ENCODE measurements at places on chromosomes 6 and 20.
A peak's percentile ranks its signal among the peaks of the same experiment; 100 is the strongest.

- DNase-seq: no peak
Observed at GRCh38 chr20:50842821-50843220, 48.0 kb downstream of the BCAS4 start.

GRCh38 chr6:170011204-170012036, 260.0 kb downstream of the ERMARD start:
- DNase-seq: no peak

DNA sequence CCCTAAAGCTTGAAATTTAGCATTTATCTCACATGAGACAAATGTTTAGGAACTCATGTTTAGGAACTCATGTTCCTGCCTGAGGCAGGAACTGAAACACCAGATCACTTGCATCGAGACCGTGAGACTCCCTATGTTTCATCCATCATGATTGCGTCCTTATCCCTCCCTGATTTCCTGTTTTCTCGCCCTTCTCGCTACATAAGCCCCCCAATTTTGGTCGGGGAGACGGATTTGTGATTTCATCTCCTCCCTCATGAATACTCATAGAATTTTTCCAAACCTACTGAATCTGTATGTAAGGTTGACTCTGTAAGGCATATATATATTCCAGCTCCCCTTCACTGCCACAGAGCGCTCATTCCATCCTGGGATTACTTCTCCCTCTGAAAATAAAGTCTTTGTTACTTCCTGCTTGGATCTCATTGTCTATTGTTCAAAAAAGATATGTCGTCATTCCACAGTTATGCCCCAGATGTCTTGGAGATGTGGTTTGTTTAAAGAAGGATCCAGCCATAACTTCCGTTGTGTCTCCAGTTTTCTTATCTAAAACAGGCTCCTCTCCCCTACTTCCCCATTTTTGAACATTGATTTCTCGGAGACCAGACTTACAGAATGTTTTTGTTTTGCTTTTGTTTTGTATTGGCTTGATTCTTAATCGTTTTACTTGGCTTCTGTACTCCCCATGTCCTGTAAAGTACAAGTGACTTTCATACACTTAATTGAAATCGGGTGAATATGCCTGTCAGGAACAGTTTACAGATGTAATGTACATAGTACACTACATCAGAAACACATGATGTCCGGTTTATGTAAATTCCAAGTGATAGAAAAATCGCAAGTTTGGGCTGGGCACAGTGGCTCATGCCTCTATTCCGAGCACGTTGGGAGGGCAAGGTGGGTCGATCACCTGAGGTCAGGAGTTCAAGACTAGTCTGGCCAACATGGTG, 118.7 kb downstream of the HFE start:
- DNase-seq: no peak

DNA sequence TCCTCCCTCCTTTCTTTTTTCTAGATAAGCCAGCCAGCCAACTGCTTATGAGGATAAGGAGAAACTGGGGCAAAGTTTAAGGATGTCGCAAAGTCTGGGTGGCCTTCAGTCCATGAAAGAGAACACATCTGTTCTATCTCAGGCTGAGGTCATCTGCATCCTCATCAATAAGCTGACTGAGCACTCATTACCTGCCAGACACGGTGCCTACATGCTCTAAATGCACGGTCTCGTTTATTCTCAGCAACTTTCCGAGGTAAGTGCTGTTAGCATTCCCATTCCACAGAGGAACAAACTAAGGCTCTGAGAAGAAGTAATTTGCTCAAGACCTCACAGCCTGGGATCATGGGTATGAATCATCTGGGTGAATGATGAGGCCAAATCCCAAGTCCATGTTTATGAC, 133.1 kb downstream of the BCAS1 start:
- no peak for DNase-seq

GRCh38 chr6:44078827-44079671, 48.2 kb downstream of the MRPL14 start:
- peak; percentile 81 for DNase-seq

GRCh38 chr6:154703124-154703523, 30.1 kb upstream of the SCAF8 start:
- no peak for DNase-seq

GRCh38 chr6:106972500-106972899, 2.0 kb downstream of the CD24 start:
- no peak for DNase-seq

DNA sequence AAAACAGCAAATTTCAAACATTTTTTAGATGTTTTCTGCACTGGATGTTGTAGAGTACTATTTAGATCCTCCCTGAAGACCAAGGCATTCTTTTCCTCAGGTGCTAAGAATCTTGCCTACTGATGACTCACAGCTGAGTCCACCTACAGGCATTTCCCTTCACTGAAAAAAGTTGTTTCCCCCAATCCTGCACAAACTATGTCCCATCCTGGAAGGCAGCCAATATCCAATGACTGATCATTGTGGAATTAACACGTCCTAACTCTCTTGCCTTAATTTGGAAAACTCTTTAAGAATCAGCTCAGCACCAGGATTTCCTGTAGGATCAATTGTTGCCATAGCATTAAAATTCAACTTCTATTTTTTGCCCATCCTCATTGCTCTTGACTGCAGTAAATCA, 268.4 kb upstream of the IRAK1BP1 start:
- DNase-seq: no peak

GRCh38 chr6:150492507-150492906, 107.2 kb upstream of the PLEKHG1 start:
- no peak for DNase-seq

GRCh38 chr20:58635279-58635665, 15.8 kb upstream of the STX16 start:
- DNase-seq: no peak

DNA sequence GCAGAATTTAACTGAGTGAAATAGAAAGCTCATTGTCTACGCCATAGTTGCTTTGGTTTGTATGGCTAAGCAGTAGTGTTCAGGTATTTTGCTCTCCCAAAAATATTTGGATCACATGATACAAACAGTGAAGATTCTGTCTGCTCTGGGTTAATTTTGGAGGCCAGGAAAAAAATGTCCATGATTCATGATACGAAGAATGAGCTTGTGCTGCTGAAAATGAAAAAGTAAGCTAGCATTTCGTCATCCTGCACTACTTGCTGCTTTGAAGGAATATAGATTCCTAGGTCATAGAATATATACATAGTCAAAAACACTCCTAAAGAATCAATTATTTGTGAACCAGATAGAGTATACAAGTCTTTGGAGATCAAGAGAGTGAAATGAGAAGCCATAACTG, 8.3 kb downstream of the WRNIP1 start:
- DNase-seq: no peak

DNA sequence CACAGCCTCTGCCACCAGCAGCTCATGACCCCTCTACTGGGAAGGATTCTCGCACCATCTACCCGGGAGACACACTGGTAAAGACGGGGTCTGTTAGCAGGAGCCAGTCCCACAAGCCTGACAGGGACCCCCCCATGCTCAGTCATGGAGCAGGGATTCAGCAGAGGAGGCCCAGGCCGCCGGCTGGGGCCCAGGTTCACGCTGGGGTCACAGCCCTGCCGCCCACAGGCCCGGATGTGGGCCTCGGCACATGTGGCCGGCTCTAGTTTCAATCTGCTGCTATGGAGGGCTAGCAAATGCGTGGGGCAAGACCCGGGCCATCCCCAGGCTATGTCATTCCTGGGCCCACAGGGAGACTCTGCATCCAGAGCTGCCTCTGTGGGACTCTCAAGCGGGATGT, 25.1 kb downstream of the PXDC1 start:
- no peak for DNase-seq

DNA sequence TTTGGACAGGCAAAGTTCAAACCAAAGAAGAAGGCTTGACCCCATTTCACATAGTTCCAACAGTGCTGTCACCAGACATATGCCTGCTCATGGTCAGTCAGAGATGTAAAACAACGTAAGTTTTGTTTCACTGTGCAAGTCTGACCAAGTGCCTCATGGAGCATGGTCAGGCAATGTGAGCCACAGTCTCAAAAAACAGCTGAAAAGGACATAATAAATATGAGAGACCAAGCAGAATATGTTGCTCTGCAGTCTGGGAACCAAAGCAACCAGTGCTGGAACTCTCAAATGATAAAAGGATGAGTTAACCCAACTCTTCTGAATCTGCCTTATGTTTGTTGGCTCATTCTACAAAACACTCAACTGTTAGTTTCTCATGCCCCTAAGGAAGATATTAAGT, 39.9 kb upstream of the DST start:
- no peak for DNase-seq

DNA sequence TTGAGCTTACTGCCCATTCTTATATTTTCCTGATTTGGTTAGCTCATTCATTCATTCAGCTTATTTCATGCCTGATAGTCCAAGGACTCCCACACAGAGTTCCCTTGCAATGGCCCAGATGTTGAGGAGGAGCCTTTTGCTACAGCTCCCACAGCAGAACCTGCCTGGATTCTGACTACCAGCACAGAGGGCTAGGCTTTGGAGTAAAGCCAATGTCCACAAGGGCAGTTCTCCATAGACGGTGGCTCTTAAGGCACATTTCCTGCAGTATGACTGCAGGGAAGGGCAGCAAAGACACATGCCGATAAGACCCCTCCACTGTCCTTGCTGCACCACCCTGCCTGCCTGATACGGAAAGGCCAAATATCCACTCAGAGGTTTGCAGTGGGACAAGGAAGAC, 112.3 kb upstream of the SYNDIG1 start:
- DNase-seq: no peak

- no peak for DNase-seq
Observed at GRCh38 chr6:108618623-108619152, 58.0 kb downstream of the FOXO3 start.

DNA sequence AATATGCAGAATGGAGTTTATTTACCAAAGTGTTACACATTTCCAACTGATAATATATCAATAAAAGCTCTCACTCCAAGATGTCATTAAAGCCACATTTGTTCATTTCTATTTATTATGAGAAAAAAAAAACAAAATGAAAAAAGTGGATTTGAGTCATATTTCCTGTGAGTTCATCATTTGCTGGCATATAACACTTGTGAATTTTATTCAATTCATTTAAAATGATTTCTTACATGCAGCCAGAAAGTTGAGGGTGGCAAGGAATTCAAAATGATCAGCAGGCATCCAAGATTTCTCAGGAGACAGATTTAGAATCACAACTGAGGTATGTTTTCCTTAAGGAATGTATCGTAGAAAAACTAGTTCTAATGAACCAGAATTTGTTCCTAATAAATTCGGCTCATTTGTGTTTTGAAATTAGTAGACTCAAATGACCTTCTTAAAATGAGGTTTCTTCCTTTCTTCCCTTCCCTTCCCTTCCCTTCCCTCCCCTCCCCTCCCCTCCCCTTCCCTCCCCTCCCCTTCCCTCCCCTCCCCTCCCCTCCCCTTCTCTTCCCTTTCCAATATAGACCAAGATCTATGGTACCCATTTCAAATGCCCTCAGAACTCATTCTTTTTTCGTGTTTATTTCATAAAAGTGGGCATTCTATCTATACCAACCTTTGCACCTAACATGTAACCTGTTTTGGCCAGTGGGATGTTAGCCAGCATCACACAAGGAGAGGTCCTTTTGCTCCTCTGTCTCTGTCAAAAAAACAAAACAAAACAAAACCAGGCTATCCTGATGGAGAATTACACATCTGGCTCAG, 357.9 kb upstream of the TSHZ2 start:
- DNase-seq: no peak

DNA sequence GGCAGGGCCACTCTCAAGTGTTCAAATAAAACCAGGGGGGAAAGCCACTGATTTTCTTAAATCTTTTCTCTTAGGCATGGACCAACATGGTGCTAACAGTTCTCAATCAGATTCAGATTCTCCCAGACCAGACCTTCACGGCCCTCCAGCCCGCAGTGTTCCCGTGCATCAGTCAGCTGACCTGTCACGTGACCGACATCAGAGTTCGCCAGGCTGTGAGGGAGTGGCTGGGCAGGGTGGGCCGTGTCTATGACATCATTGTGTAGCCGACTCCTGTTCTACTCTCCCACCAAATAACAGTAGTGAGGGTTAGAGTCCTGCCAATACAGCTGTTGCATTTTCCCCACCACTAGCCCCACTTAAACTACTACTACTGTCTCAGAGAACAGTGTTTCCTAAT, 41.5 kb upstream of the SMIM28 start:
- DNase-seq: no peak

- no peak for DNase-seq
Observed at GRCh38 chr6:122869437-122870024, 80.5 kb downstream of the SMPDL3A start.

GRCh38 chr20:58131151-58131550, 97.3 kb downstream of the ANKRD60 start:
- no peak for DNase-seq

DNA sequence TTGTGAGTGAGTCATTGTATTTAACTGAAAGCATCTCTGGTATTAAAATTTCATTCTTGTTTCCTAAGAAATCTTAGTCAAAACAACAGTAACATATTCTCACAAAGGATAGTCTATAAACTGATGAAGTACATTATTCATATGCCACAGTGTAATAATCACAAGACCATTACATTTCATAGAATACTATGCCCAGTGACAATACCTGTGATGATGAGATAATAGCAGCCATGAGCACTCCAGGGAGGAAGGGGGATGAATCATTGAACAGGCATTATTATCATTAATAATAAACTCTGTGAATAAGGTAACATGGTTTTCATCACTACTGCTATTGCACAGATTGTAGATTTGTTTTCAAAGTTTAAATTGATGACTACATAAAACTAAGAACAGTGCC, 667.9 kb downstream of the EPM2A start:
- no peak for DNase-seq

DNA sequence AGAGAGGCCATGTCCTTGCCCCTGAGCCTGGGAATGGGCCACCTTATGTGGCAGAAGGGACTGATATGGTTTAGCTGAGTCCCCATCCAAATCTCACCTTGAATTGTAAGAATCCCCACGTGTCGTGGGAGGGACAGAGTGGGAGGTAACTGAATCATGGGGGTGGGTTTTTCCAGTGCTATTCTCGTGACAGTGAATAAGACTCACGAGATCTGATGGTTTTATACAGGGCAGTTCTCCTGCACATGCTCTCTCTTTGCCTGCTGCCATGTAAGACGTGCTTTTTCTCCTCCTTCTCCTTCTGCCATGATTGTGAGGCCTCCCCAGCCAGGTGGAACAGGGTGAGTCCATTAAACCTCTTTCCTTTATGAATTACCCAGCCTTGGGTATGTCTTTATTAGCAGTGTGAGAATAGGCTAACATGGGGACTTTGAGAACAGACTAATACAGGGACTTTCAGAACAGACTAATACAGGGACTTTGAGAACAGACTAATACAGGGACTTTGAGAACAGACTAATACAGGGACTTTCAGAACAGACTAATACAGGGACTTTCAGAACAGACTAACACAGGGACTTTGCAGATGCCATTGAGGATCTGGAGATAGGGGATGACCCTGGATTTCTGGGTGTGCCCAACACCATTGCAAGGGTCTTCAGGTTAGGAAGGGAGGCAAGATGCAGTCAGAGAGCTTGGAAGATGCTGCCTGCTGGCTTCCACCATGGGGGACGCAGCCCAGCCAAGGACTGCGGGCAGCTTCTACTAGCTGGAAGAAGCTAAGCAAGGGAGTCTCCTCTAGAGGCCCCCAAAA, 86.9 kb downstream of the RAMACL start:
- DNase-seq: peak; percentile 26

- DNase-seq: no peak
Observed at GRCh38 chr20:11182720-11183119, 508.9 kb upstream of the JAG1 start.

- DNase-seq: no peak
Observed at GRCh38 chr6:88840796-88841539, 122.5 kb downstream of the RNGTT start.

GRCh38 chr6:156876302-156876701, 99.1 kb downstream of the ARID1B start:
- no peak for DNase-seq

Measured in activated CD4-positive, alpha-beta T cell treated with anti-CD3 and anti-CD28 coated beads, Interleukin-2, amount 50 U/mL, for 48 hours (primary cell).